ENCODE measurements at places on chromosomes 7 and 10. TPM values are rescaled to one million over a fixed set of nuclear protein-coding genes. Genes with fewer than 3 reads are reported as not detected.

- DNase-seq: no peak
Observed at GRCh38 chr10:123480845-123481244, 185.3 kb upstream of the GPR26 start.

DNA sequence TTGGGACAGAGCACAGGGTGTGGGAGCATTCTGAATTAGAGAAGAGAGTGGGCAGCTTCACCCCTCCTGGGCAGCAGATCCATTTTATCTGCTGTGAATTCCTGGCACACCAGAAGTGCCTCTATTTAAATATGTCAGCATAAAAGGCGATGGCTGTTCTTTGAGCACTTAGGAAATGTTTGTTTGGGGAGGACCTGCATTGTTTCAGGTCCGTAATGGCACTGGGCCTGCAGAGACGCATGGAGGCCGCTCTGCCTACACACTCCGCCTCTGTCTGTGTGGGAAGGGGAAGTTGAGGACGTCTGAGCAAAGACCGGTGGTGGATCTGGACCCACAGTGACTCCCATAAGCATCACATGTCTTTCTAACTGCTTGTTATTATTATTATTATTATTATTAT is 253.2 kb downstream of the CAMK1D start:
- no peak for DNase-seq

MPP7 gene
- total RNA-seq: 15.9 TPM

CABCOCO1 gene
- 2.0 TPM for total RNA-seq

DNA sequence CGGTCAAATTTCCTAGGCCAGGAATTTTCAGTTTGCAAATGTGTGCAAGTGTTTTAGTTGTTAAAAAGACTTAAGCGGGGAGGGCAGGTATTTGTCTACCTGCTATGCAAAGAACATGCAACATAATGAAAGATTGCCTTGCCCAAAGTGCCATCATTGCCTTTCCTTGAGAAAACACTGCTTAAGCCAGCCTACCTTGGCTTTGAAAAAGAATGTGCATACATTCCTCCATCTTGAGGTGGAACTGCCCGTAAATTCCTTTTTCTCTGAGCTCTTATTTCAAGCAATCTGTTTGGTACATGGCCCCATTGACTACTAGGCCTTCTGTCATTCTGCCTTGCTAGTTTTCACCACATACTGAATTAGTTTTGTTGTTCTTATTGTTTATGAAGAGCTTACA is 29.3 kb downstream of the BZW2 start:
- no peak for DNase-seq

- DNase-seq: peak; percentile 61
Observed at GRCh38 chr10:72552857-72553256, 73.0 kb downstream of the MICU1 start.

DNA sequence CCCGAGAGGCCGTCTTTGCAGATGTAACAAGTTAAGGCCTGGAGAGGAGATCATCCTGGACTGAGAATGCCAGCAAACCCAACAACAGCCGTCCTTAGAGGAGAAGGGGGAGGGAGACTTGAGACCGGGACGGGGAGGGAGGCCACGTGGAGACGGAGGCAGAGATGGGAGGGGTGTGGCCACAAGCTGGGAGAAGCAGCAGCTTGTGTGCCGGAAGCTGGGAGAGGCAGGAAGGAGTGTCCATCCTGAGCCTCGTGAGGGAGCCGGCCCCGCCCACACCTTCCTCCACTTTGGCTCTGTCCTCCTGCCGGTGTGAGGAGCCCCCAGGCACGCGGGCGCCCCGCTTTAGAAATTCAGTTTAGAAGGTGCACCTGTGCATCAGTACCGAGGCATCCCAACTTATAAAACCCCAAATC is 95.7 kb downstream of the DNAJB6 start:
- DNase-seq: no peak

DNA sequence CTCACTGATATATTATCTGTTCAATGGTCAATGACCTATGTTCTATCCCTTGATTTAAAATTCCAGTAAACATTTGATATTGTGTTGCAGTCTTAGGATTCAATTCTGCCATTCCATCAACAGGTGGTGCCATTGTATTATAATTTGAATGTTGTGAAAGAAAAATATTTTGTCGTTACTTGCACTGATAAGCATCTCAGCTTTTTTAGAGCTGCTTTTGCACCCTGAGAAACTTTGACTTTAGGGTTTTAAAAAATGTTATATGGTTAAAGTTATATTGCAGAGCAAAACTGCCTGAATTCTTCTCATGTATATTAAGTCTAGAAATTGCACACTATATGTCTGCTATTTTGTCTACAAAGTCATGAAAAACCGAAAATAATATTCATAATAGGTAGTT is 18.8 kb upstream of the MINDY3 start:
- DNase-seq: no peak

GRCh38 chr7:22660732-22661131 is 66.3 kb upstream of the IL6 start:
- DNase-seq: no peak

ASB10 gene
- 0.69 TPM for total RNA-seq

DNAH11 gene
- total RNA-seq: 0.89 TPM

SAMD9L gene
- total RNA-seq: 7.6 TPM

DNA sequence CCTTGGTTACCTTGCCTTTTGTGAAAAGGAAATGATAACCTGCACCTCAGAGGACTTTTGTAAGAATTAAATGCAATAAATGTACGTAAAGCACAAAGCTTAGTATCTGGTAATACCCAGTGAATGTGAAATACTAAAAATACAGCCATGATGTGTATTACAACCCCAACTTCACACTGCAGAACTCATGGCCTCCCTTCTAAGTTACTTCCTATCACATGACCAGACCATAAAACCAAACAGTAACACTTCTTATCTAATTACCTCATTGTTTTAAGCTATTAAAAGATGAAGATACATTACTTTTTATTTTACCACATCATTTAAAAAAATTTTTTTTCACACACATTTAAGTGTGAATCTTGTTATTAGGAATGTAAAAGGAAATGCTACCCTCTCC is 29.0 kb downstream of the VPS41 start:
- DNase-seq: no peak

- no peak for DNase-seq
Observed at GRCh38 chr7:82477733-82478515, 34.3 kb upstream of the CACNA2D1 start.

DNA sequence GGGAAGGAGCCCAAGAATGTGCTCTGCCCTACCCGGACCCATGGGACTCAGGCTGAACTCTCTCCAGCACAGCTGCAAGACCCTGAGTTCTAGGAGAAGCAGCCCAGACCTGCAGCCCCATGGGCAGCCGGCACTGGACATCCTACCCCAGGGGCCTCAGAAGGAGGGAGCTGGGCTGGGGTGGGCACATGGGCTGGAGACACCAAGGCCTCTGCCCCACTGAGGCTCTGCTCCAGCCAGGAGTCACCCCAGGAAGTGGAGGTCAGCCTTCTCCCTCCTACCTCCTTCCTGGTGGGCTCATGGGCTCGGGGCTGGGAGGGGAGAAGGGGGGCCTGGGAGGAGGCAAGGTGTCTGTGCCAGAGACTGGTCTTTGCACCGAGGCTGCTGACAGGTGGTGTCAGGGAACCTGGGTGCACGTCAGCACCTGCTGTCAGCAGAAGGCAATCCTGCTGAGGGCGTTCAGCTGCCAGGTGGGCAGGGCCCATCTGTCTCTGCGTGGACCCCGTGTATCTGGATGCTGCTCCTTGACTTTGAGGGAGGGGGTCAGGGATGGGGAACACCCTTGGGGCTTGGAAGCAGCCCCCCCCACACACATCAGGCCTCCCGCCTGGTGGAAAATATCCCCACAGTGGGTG is 95.2 kb downstream of the PDGFA start:
- DNase-seq: no peak

CDC14C gene
- not detected for total RNA-seq

CSGALNACT2 gene
- 29.6 TPM for total RNA-seq

DNA sequence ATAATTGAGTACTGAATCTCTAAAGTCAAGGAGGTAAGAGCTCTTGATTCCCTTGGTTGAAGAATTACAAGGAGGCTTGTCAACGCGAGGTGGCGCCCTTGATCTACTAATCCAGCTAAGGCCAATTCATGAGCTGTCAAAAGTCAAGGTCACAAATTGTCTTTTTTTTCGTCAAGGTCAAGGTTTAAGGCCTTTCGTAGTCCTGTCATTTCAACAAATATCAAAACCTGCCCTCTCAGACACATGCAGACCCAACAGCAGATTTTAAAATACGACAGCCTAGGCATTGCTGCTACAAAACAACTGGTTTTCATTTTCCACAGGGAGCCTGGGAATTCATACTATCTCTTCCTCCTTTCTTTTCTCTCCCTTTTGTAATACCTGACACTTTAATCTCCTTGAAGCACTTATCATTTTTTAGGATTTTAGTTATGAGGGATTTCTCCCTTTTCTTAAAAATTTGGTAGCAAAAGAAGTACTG is 3.6 kb downstream of the HOXA13 start:
- DNase-seq: peak; percentile 86

GRCh38 chr10:20287586-20287985 is 471.4 kb downstream of the PLXDC2 start:
- DNase-seq: no peak

- peak; percentile 13 for DNase-seq
Observed at GRCh38 chr10:69801434-69802315, at the start of gene COL13A1. Gene COL13A1, plus strand, starts transcription at chr10:69801906. Its CDS starts 518 bp downstream, at chr10:69802424.

CLRN3 gene
- total RNA-seq: 0.39 TPM

DNA sequence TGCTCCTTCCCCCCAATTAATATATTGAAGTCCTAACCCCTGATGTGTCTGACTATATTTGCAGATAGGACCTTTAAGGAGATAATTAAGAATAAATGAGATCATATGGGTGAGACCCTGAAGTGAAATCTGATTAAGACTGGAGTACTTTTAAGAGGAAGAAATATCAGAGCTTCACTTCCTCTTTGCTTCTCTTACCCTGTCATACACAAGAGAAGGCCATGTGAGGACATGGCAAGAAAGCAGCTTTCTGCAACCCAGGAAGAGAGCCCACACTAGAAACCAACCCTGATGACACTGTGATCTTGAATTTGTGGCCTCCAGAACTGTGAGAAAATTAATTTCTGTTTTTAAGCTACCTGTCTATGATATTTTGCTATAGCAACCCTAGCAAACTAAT is 44.2 kb downstream of the JMJD1C start:
- DNase-seq: no peak

- no peak for DNase-seq
Observed at GRCh38 chr10:129345763-129346162, 121.3 kb upstream of the MGMT start.

DNA sequence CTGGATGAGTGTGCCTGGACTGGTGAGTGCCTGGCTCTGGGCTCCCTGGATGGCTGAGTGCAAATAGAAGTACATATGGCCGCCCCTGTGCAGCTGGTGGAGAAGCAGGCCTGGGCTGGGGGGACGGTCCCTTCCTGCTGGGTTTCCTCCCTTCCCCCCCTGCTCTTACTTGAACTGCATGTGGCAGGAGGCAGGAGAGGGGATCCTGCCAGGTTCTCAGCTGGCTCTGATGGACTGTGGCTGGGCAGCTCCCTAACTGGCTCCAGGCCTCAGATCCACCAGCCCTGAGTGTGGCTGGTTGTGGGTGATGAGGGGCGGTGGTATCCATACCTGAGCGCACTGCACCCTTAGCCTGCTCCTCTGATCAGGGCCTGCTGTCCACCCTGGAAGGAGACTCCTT is 26.9 kb downstream of the ADCY1 start:
- no peak for DNase-seq

H2BK1 gene
- total RNA-seq: not detected

LIPJ gene
- 0.49 TPM for total RNA-seq

AOC1 gene
- 0.59 TPM for total RNA-seq

FAM25G gene
- total RNA-seq: 1.8 TPM

DNA sequence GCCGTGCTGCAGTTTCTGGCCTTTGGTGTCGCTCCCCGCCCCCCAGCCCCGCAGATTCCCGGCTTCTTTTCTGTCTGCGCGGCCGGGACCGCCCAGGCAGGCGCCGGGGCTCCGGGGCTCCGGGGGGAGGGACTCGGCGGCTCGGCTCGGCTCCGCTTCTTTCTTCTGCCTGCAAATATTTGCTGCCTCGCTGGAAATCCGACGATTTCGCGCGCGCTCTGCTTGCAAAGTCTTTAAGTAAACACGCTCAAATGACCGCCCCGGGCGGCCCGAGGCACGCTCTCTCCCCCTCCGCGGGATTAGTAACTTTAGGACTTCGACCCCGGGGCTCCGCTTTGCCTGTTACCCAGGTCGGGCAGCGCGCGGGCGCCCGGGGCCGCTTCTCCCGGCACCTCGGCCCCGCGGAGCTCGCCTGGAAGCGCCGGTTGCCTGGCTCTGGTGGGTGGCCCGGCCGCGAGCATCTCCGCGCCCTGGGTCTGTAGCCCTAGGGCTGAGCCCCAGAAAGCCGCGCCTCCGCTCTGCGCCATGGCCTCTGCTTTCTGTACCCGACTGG is 3.9 kb upstream of the GATA3 start:
- DNase-seq: peak; percentile 8

DNA sequence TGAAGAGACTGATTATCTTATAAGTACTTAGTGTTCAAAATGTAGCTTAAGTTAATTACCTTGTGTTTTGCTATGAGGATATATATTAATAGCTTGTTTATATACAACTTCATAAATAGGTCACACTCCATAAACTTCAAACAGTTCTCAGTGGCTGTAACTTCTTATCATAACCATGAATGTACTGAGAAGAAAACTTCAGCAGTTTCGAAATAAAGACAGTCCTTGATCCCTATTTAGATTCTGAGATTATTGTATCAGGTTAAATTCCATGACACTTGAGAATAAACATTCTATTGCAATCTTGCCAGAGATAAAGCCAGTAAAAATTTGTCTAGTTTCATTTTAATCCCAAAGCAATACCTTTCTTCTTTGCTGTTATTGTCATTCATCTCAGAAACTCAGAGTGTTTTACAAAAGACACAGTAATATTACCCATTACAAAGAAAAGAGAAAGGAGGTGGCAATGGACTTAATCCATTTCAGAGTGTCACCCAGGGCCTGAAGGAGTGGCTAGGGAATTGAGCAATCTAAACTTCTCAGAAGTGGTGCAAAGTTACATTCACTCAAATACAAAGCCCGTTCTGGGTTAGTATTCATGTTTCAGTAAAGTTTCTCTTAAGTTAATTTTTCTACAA is 403.6 kb downstream of the SEMA3D start:
- no peak for DNase-seq

DNA sequence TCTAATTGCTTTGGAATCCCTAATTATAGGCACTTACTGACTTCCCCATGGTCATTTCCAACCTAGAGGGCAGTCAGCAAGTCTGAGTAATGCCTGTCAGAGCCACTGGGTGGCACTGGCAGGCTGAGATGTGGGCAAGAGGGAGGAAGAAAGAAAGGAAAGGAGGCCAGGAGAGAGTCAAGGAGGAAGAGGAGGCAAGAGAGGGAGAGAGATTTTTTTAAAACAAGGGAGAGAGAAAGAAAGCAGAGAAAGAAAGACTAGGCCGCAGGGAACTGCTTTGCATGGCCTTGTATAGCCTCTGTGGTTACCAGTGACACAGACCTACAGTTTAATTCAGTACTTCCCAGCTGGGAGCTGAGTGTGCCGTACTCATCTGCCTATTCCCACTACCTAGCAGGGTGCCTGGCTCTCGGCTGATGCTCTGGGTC is 210.4 kb upstream of the ADO start:
- peak; percentile 39 for DNase-seq
